ENCODE measurements at places on chromosomes 2 and 18.

DNA sequence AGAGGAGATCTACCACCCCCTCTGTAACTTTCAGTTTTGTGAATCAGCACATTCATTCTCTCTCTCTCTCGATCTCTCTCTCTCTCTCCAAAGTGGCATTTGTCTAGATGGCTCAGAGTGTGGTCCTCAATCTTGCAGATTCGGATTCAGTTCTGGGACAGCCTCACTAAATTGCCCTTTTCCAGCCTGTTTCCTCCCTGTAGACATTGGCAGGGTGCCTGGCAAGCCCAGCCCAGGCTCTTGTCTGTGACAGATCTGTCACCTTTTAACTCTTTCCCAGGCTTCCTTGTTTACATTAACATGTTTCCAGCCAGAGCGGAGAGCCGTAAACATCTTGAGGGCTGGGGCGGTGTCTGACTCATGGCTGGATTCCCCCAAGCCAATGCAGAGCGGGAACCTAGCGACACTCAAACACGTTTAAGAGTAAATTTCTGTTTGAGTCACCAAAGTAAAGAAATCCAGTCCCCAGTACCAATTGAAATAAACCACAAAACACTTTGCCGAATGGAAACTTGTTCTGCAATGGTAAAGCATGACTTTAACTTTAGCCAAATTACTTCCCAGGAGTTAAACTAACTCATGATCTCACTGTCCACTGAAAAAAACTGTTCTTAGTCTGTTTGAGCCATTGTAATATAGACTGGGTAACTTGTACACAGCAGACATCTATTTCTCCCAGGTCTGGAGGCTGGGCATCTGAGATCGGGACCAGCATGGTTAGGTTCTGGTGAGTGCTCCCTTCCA is 6.6 kb upstream of the CYP27C1 start:
- DNase-seq = no peak

- DNase-seq = no peak
These were observed 58.8 kb downstream of the MAP4K4 start for GRCh38 chr2:101756266-101756665.

DNA sequence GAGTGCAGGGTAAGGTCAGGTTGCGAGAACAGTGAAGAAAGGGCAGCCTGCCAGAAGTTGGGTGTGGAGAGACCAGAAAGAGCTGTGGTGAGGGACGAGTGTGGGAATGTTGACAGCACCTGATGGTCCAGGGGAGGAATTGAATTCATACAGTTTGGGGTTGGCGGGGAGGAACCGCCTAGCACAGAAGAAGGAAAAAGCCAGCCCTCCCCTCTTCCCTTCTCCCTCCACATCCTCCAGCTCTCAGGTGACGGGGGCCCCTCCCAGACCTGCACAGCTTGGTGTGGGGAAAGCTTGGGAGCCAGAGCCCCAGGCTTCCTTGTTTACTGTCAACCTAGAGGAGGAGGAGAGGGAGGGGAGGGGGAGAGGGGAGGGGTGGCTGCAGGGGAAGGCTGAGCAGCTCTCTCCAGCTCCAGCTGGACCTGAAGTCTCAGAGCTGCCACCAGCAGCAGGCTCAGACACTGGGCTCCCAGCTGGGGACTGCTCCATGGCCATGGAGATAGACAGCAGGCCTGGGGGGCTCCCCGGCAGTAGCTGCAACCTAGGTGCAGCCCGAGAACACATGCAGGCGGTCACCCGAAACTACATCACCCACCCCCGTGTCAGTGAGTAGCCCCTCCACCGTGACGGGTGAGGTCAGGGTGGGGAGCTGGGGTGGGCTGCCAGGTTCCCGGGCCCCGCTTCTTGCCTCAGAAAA is at the start of gene ATP6V1B1:
Gene ATP6V1B1 (plus strand): TSS at position 433 of the 697 bp plus-strand sequence. CDS start 55 bp downstream, at position 488.
- DNase-seq = no peak

- no peak for DNase-seq
These were observed 58.2 kb downstream of the PPP1R1C start for GRCh38 chr2:182043861-182044260.

- DNase-seq = no peak
These were observed 136.7 kb upstream of the NCK2 start for GRCh38 chr2:105607920-105608504.

- DNase-seq = no peak
These were observed at the start of gene SMAD7 for GRCh38 chr18:48950536-48951447. TSS of gene SMAD7 (minus strand) at chr18:48950965. CDS start at chr18:48950424, 541 bp downstream.

GRCh38 chr18:40630496-40630895 is 1324.5 kb upstream of the PIK3C3 start:
- DNase-seq = no peak

DNA sequence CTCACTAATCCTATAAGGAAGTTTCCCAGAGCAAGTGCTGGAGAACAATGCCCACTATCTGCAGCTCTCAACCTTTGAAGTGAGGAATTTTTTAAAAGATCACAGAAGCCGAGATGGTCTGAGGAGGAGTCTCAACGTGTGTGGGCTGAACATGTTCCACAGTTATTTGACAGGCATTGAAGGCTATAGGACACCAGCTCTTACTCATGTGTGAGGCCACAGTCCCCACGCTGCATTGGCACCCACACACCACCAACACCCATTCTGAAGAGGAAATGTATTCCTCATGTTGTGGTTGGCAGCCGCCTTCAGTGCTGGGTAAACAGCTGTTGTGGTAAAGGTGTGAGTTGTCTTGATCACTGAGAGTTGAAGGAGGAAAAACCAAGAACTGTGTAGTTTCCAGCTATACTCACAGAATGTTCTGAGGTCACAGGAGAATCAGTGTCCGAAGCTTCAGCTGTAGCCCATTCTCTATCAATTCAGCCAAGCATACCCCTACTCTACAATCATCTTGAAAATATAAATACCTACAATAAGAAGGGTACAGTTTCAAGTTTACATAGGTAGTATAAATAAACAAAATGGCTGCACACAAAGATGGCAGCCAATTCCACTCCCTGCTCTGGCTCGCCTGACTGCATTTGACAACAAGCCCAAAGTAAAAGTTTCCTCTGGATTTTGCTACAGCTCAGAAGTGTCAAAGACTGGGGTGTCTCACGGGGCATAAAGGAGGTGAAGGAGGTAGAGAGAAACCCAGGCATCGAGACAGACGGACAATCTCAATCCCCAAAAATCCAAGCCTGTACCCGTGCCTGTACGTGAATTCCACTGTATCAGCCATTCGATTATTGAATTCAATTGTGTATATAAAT is 12.1 kb downstream of the CD226 start:
- peak; percentile 11 for DNase-seq

DNA sequence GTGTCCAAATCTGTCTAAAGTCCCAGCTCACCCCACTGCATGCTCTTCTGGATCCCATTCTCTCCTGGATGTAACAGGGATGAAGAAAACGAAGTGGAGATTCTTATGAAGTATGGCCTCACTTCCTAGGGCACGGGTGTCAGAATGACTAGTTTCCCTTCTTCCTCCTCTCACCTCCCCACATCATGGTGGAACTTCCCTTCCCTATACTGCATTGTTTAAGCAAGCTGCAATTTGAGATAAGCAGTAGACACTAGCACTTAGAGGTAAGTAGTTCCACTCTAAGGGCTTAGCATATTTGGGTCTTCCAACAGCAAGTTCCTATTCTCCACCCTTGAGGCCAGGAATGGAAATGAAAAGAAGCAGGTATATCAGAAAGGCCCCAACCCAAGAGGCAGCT is 29.7 kb downstream of the SLC4A5 start:
- DNase-seq = no peak

DNA sequence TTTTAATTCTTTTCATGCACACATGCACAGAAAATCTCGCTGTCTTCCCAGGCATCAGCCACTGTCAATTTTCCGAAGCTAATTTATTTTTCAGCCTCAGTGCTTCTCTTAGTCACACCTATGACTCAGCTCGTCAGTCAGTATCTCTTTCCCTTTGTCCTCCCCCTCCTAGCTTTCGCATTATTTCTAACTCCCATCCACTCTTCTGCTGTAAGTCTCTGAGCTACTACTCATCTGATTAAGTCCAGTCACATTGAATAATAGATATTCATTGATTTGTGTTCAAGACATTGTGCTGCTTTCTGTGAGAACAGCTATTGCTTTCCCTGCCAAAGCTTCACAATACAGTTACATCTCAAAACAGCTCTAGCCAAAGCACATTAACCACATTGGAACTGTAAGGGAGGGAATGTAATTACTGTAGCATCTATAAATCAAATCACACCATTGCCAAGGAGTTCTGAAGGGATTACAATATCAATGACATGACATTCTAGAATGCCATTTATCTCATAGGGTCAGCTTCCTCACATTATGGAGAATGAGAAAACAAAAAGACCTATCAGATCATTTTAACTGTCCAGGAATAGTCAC is 89.4 kb downstream of the SCN3A start:
- no peak for DNase-seq

- peak; percentile 45 for DNase-seq
These were observed 346.7 kb downstream of the RAD51AP2 start for GRCh38 chr2:17171446-17172049.

DNA sequence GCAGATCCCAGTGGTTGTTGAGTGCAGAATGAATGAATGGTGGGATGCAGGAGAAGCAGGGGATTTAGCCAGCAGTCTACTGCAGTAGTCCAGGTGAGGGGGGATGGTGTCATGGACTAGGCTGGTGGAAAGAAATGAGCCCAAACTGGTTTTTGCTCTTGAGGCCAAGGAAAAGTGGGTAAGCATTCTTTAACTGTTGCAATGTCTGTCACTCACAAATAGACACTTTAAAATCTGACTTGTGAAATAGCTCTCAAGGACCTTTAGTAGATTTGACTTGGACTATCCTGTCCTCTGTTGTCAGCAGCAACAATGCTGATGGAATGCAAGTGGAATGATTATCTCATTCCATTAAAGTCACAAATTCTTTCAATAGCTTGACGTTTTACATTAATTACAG is 37.5 kb upstream of the STK17B start:
- DNase-seq = no peak

DNA sequence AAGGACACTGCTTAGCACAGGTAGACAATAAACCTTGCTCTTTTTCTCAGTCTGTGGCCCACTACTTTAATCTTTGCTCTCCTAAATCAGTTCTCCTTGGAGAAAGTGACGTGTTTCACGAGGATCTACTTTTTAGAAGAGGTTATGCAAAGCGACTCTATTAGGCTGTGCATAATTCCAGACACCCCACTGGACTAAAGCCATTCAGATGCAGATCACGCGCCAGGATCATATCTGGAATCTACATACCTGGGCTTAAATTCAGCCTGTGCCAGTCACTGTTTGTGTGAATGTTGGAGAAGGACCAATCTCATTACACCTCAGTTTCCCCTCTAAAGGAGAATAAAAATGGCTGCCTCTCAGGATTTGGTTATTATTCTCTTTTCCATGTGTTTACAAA is 413.0 kb upstream of the MYT1L start:
- no peak for DNase-seq

DNA sequence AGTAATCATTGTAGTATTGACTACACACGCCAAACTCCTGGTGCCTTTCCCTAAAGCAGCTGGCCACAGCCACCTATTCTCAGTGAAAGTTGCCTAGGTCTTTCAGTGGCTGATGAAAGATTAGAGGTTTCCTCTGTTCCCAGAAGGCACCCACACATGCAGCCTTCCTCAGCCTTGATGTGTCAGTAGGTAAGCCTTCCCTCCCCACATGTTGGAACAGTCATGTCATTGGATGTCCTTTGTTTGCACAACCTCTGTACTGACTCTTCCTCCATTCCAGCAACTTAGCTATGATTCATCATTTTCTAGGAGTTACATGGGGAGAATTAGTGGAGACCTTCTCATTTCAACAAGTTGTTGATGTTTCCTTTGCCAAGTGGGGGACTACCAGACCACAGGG is 630.8 kb upstream of the SLC39A10 start:
- no peak for DNase-seq

GRCh38 chr2:126719191-126719832 is 63.4 kb downstream of the GYPC start:
- DNase-seq = no peak

DNA sequence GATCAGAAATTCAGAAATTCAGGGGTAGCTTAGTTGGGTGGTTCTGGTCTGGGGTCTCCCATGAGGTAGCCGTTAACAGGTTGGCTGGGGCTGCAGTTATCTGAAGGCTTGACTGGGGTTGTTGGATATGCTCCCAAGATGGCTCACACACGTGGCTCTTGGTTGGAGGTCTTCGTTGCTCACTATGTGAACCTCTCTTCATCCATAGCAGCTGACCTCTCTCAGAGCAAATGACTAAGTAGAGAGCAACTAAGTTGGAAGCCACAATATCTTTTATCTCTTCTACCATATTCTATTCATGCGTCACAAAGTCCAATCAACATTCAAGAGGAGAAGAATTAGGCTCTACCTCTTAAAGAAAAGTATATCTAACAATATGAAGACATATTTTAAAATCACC is 38.7 kb upstream of the SERTAD2 start:
- no peak for DNase-seq

GRCh38 chr2:67485431-67485830 is 88.3 kb downstream of the ETAA1 start:
- no peak for DNase-seq

DNA sequence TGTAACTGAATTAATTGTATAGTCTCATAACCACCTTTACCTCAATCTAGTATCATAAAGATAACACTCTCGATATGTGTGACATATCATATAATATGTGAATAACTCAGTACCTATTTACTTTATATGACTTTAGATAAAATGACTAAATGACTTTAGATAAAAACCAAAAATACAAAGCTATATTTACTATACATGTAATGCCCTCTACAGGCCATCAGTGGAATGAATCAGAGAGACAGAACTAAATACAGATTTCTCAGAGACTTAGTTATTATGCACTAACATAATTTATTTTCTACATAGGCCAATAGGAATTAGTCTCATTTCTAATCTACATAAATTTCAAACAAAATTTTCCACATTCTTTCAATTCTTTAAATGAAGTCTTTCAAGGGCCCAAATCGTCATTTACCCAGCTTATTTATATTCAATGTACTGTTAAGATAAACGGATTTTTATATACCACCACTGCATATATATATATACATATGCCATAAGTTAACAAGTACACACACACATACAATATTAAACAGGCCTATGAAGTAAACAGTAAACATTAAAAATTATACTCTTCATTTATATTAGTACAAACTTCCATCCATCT is 219.9 kb downstream of the EXOC6B start:
- no peak for DNase-seq

DNA sequence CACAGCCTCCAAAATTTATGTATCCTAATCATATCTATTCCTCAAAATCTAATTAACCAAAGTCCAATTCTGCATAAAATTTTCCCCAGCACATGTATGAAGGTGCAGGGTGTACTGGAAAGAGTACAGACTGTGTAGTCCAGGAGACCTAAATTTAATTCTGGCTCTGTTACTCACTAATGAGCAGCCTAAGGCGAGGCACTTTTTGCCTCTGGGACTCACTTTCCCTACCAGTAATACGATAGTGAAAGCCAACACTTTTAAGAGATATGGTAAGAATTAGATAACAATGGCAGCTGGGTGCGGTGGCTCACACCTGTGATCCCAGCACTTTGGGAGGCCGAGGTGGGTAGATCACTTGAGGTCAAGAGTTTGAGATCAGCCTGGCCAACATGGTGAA is 177.7 kb downstream of the PIEZO2 start:
- DNase-seq = no peak

- DNase-seq = no peak
These were observed 2.3 kb downstream of the RAB11FIP5 start for GRCh38 chr2:73110168-73111072.

- DNase-seq = no peak
These were observed 12.7 kb downstream of the OLA1 start for GRCh38 chr2:174235680-174236079.

GRCh38 chr2:200681697-200682096 is 95.9 kb downstream of the AOX1 start:
- no peak for DNase-seq

GRCh38 chr18:41700416-41700815 is 254.6 kb upstream of the PIK3C3 start:
- DNase-seq = no peak
